ENCODE measurements at places on chromosomes 16 and 17. TPM values are rescaled to one million over a fixed set of nuclear protein-coding genes. Genes with fewer than 3 reads are reported as not detected.

Gene KRT33A
- total RNA-seq = not detected

Gene CES1
- 5.8 TPM for total RNA-seq

Gene DUS2
- 15.8 TPM for total RNA-seq

Gene AGRP
- total RNA-seq = not detected

Gene CYTH1
- 9.8 TPM for total RNA-seq

Gene ARHGAP23
- 95.5 TPM for total RNA-seq

Gene TTYH2
- total RNA-seq = 1.8 TPM

Gene TPSD1
- not detected for total RNA-seq

Gene HID1
- 2.3 TPM for total RNA-seq

Gene MYLK3
- total RNA-seq = 0.26 TPM

Gene MT4
- total RNA-seq = not detected

Gene ZFPM1
- 2.8 TPM for total RNA-seq

Gene HS3ST6
- not detected for total RNA-seq

Gene SRL
- total RNA-seq = 0.13 TPM

Gene GLIS2
- total RNA-seq = 7.8 TPM

Gene TPPP3
- 1.6 TPM for total RNA-seq

Data from smooth muscle cell of the pulmonary artery (primary cell).